MCF 10A (cell line): ENCODE measurements at places on chromosomes 3 and 15.

- DNase-seq, result peak; percentile 91
Observed at GRCh38 chr15:70430069-70430468, 332.4 kb upstream of the TLE3 start.

GRCh38 chr3:189561256-189561655 is 69.9 kb upstream of the TP63 start:
- no peak for DNase-seq

DNA sequence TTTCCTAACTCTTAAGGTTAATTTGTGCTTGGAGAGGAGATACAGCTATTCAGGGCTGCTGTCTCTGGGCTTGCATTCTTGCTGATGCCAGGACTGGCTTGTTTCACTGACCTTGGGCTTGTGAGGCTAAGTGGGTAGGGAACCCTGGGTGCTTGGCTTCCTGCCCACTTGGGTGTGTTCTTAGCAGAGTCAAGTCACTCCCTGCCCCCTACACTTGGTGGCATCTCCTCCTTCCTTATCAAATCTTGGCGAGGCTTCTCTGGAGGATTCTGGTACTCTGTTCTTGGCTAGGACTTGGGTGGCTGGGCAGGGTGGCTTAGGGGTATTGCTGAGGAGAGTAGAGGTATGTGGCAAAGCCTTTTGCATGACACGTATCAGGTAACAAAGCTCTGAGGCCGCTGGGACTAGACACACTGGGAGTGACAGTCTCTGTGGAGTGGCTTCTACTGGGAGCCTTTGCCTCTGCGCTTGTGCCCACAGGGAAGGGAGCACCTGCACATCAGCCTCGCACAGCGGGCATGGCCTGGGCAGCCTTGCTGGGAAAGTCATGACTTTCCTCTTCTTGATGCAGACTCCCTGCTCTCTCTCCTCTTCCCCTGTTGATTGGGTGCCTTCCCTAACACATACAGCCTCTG is 41.8 kb downstream of the CHCHD6 start:
- DNase-seq, result peak; percentile 38

GRCh38 chr15:56160966-56161365 is 82.7 kb downstream of the RFX7 start:
- no peak for DNase-seq

- DNase-seq, result no peak
Observed at GRCh38 chr3:55243678-55244077, 243.4 kb downstream of the WNT5A start.

DNA sequence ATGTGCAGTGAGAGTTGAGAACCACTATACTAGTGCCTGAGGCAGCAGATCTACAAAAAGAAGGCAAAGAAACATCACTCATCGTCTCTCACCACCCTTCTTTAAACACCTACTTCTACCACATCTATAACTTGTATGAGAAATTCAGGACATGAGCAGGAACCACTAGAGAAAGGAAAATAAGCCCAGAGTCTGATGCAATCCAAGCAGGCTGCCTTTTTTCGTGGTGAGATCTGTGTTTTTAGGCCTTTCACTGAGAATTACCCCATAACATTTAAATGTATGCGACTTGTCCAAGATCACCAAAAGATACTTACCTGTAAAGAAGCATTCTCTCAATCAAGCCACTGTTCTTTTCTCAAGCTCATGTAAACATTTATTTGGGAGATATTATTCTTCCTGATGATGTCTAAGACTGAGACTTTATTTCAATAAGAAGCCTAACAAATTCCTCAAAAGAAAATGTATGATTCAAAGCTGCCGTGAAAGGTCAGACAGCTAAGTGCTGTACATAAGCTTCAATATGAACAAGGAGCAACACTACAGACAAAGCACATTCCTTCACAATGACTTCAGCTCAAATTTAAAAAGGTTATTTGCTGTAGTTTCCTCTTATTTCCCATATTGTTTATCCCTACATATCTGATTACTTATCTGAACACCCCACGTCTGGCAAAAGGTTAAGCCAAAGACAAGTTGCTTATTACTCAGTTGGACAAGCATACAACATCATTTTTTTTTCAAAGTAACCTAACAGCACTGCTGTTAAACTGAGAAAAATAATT is 16.5 kb downstream of the SPICE1 start:
- no peak for DNase-seq

DNA sequence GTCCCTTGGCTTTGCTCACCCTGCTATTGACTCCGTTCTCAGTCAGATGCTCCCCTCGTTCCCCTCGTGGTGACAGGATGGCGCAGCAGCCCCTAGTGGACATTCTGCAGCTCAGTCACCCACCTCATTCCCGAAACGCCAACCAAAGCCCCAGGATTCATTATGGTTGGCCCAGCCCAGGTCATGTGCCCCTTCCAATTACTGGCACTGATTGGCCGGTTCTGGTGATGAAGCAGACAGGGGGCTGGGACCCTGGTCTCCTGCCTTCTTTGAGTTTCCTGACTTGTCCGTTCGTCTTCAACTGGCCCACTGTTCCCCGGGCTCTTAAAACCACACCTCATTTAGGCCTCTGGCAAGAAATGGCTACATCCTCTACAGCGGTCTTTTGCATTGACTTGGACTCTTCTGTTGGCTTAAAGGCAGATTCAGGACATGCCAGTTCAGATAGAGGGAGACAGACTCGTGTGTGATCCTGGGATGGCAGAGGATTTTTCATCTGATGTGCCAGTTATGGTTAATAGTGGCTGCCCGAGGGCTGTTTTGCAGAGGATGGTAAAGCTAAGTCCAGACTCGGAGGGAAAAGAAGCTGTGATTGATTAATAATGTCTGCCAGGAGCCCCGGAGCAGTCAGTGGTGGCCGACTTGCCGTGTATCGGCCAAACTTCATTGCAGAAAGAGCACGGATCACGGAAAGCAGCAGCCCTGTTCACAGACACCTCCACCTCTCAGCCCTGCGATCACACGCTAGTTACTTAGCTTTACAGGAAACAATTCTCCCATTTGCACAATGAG is 37.8 kb downstream of the LSM3 start:
- no peak for DNase-seq

GRCh38 chr3:107082527-107082926 is 294.7 kb upstream of the CCDC54 start:
- no peak for DNase-seq

GRCh38 chr15:100790786-100791265 is 88.8 kb upstream of the ALDH1A3 start:
- DNase-seq, result no peak

- peak; percentile 73 for DNase-seq
Observed at GRCh38 chr15:52728899-52729298, 49.7 kb upstream of the ATOSA start.

DNA sequence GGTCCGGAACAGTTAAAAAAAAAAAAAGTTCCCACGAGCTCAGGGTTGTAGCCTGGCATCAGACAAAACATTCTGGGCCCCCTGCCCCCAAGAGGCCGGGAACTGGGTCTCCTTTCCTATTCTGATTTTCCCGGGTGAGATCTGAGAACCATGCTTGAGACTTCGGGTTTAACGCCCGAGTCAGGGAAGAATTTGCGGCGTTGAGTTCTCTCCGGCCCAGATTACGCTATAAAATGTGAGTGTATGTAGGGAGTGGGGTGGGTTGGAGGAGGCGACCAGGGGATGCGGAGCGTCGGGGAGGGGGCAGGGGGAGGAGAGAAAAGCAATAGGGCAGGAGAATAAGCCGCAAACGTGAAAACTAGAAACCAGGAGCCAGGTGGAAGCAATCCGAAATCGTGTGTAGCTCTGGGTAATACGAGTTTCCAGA is 2.7 kb downstream of the ZIC1 start:
- no peak for DNase-seq

- no peak for DNase-seq
Observed at GRCh38 chr15:95884276-95884675, 446.2 kb upstream of the NR2F2 start.

GRCh38 chr3:197472151-197472550 is 83.6 kb downstream of the BDH1 start:
- DNase-seq, result no peak

DNA sequence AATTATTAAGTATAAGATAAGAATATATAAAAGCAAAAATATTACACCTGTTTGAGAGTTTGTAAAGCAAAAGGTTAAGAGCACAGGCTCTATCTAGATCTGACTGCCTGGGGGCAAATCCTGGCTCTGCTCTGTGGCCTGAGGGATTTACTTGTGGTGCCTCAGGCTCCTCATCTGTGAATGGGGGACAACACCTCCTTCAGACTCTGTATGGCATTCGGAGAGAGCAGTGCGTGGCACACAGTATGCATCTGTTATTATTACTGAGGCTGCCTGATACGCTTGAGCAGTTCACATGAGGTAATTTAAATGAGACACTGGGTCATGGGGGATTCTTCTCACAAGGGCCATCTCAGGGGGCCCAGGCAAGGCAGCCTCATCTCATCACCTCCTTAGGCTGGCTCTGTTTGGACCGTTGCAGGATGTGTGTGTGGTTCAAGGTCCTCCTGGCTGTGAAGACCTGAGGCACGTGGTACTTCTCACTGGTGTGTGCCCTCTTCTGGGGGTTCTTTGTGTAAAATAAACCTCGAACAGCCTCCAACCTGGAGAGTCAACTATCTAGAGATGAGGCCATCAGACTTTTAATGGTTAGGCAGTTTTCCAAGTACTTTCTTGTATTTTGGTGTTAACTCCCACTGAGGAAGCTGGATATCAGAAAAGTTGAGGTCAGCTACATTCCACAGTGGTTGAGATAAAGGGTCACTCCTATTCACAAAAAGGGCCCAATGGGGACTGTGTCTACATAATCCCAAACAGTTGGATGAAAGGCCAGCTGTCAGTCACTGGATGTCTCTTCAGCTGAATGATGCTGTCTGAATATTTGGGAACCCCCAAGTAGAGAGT is 9.0 kb downstream of the GNB5 start:
- DNase-seq, result no peak

DNA sequence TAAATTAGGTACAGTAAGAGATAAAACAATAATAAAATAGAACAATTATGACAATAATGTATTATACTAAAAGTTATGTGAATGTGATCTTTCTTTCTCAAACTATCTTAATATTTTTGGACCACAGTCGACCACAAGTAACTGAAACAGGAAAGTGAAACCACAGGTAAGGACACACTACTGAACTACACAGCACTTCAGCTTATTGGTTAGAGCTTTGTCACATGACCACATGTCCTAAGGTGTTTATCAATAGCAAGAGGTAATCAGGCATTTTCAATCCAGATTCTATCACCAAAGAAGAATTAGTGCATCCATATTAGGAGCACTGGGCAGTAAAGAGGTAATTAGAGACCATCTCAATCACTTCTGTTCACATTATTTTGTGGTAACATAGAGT is 392.8 kb downstream of the RSL24D1 start:
- no peak for DNase-seq

GRCh38 chr15:62902821-62903220 is 139.7 kb upstream of the TPM1 start:
- DNase-seq, result no peak

GRCh38 chr3:130748981-130749380 is 2.4 kb upstream of the PIK3R4 start:
- no peak for DNase-seq

DNA sequence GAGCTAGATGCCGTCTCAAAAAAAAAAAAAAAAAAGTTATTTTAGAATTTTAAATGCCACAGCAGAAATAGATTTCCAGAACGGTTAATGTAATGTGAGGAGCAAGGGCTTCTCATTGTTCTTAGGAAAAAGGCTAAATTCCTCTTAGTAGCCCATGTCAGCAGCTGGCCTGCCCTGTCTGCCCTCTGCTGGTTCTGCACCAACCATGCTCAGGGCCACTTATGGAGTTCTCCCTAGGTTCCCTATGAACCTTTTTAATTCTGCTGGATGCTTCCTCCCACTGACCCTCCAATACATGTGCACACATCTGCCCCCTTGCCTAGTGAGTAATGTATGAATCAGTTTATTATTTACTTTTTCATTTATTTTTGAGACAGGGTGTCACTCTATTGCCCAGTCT is 32.2 kb upstream of the DPPA4 start:
- DNase-seq, result no peak

DNA sequence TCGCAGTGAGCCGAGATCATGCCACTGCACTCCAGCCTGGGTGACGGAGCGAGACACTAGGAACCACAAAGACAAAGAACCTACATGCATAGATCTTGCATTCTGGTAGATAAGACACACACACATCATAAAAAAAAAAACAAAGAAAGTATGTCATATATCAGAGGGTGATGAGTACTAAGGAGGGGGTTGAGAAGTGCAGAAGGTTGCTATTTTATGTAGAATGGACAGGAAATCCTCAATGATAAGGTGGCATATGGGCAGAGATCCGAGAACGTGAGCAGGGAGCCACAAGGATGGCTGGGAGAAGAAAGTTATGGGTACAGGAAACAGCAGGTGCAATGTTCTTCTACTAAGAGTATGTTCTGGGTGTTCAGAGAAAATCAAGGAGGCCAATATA is 118.8 kb downstream of the MEX3B start:
- no peak for DNase-seq

DNA sequence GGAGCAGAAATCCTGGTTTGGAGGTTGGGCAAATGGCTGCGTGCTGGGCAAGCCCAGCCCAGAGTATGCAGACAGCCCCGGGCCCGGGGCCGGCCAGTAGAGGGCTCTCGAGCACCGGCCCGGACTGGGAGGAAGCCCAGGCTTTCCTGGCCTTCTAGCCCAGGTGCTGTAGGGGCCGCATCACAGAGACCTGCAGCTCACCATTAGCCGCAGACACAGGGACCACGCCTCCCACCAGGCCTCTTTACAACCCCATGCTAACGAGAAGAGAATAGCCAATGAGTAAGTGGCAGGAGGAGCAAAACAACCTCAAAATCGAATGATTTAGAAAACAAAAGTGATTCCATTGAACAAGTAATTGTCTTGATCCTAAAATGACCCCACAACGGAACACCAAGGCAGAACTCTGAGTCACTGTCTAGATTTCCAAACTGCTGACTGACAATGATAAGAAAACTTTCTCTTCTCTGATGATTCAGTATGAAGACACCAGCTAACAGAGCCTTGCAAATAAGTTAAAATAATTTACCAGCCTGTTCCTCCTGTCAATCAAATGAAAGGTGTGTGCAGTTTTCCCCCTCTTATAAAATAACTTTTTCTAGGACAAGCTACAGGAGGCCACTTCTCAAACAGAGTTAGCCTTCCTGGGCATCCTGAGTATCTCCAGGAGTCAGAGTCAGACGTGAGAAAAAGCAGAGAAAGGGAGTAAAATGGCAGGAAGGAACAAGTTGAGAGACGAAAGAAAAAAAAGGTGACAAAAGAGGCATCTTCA is 102.2 kb downstream of the DGKG start:
- peak; percentile 75 for DNase-seq

DNA sequence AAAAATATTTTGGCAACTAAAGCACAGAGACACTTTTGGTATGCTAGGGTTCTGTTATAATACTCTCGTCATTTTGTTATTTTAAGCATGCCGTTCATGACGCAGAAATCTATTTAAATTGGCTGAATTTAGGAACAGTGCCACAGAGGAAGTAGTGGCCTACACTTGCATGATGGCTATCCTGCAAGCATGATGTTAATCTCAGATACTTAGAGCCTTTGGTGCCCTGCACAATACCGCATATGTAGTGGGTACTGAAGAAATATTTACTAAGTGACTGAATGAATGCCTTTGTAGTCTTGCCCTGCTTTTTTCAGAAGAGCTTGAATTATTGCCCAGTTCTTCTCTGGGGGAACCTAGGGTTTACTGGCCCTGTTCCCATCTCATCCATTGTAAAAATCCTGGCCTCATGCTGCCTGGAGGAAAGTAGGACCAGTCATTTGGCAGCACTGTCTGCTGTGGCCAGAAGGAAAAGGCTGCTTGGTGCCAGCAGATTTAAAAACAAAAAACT is 79.0 kb downstream of the SERPINI1 start:
- DNase-seq, result peak; percentile 61

- DNase-seq, result no peak
Observed at GRCh38 chr3:185655426-185656320, 69.6 kb downstream of the SENP2 start.

- DNase-seq, result no peak
Observed at GRCh38 chr3:183448369-183449128, 20.1 kb upstream of the MCF2L2 start.

GRCh38 chr3:129992781-129993180 is 18.3 kb downstream of the TRH start:
- DNase-seq, result peak; percentile 18
